ENCODE measurements at places on chromosomes 2 and 18.

GRCh38 chr18:75267643-75268363 lies 57.2 kb downstream of the TSHZ1 start:
- DNase-seq, result no peak

DNA sequence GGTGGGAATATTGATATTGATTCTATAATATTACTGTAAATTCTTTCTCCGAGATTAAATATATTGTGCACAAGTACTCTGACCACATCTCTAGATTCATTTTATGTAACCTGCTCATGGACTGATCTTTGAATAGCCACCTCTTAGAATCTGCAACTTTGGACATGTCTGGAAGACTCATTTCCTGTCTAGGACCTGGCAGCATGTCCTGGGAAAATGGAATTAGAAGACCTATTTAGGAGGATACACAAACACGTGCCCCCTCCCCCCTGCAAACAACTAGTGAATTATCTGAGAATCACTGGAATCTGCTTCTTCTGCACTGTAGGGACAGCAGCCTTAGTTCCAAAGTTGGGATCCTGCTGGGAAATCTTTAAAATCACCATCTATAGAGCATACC lies 94.1 kb downstream of the UBE2E3 start:
- DNase-seq, result no peak

GRCh38 chr2:224268441-224268840 lies 133.5 kb downstream of the FAM124B start:
- DNase-seq, result no peak

DNA sequence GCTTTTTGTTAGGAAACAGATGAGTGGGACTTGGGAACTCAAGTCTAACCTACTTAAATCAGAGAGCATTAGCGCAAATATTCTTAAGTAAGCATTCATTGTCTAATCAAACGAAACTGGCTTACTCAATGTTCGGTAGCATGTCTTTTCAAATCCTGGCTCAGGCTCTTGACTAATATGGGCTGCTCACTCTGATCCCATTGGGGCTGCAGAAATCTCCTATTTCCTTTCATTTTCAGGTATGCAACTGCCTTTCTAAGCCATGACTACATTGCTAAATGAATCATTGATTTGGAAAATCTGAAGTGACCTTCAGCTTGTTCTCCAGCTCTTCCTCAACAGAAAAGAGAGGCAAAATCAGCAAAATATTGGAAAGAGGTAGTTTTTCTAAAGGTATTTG lies 2084.4 kb upstream of the PIK3C3 start:
- DNase-seq, result no peak

DNA sequence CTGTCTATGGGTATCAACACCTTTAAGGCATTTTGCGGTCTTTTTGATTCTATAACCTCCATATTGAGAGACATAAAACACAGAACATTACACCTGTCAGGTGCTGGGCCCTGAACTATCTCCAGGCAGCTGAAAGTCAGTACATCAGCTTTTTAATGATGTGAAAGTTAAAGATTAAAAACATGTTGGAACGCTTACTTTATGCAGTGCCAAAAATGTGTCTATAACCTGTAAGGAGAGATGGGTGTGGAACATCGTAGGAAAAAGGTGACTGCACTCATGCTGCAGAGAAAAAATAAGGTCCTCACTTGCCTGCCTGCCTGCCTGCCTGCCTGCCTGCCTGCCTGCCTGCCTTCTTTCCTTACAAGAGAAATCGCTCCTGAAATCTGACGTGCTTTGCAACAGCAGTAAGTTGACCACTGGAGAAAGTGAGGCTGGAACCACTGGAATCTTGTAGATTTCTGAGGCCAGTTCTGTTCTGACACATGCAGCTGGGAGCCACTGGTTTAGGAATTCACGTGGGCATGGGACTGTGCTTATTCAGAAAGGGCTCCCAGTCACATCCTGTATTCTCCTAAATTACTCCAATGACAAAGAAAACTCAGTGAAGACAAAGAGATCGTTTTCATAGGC lies 34.1 kb downstream of the BCL11A start:
- no peak for DNase-seq

DNA sequence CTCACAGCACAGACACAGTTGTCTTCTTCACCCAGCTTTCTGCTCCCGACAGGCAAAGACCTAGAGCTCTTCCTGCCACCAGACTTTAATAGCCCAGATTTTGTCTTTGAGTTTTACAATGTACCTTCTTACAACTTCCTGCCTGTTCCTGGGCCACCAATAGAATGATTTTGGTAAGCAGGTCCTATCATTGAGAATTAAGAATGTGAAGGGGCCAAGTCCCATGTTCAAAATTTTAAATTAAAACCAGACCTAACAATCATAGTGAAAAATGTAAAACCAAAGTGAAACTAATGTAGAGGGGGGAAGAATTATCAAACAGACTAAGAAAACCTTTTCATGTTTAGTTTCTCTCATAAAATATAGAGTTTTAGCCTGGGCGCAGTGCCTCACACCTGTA lies 72.8 kb downstream of the SP3 start:
- DNase-seq, result no peak

DNA sequence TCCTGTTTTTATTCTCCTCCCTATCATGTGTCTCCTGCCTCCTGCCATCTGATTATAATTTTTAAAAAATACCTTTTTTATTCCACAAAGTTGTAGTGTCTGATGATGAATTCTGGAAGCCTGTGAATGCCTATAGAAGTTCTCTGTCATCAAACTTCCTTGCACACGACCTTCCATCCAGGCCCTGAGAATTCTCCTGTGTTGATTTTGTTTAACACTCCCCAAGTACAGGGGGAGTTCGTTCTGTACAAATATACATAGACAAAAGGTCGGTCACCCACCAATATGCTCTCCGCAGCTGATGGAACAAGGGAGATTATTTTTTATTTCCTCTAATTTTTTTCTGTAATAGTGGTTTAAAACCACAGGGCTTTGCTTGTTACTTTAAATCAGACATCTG lies 232.5 kb downstream of the PIEZO2 start:
- no peak for DNase-seq

GRCh38 chr2:47269316-47270232 lies 114.5 kb upstream of the STPG4 start:
- peak; percentile 64 for DNase-seq

DNA sequence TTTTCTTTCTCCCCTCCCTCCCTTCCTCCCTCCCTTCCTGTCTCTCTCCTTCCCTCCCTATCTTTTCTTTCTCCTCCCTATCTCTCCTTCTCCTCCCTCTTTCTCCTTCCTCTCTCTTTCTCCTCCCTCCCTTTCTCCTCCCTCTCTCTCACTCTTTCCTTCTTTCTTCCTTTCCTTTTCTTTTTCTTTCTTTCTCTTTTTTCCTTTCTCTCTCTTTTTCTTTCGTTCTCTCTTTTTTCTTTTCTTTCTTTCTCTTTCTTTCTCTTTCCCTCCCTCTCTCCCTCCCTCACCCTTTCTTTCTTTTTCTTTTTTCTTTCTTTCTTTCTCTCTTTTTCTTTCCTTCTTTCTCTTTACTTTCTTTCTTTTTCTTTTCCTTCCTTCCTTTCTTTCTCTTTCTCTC lies 169.7 kb upstream of the LINC00305 start:
- no peak for DNase-seq

DNA sequence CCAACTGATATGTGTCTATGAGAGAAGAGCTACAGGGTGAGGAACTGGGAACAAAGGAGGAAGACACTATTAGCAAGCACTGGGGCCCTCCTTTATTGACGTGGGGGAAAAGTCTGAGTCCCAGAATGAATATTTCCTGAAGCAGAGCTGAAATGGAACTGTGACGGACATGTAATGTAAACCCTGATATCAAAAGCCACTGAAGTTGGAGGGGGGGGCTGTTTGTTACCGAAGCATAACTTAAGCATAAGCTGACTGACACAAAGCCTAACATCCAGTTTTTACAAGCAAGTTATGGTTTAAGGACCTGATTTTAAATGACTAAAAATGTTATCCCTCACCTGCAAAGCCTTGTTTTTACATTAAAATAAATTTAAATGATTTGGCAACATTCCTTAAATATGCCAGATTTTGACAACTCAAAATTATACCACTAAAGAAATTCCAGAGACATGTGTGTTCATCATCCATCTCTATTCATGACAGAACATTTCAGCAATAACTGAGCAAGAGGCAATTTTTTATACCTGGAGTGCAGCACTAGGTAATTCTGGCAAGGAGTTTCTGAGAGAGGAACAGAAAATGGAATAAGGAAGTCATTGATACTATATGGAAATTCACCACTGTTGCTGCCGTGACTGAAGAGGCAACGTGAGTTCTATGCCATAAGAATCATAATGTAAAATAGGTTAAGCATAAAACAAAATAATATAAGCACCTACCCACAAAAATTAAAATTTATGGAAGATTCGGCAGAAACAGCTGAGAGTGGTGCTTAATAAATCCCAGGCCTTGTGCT lies 186.0 kb downstream of the AFF3 start:
- DNase-seq, result no peak

- no peak for DNase-seq
Observed at GRCh38 chr18:58032233-58032632, 11.8 kb upstream of the NEDD4L start.

DNA sequence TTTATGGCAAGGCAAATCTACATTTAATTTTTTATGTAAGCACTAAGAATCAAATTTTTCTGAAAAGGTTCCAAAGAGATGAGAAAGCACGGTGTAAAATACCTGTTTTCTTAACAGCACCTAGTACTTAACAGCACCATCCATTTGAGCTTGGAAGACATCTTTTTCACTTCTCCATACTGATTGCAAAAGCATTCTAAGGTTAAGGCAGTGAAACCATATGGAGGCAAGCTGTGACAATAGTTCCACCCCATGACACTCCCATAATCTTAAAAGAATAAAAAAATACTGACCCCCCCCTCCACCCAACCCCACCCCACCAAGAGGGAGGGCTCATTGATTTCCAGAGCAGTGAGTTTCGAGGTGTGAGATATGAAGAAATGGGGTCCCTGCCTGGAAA lies 60.6 kb downstream of the ZCCHC2 start:
- DNase-seq, result no peak
